ENCODE measurements at places on chromosomes 11 and 22.

DNA sequence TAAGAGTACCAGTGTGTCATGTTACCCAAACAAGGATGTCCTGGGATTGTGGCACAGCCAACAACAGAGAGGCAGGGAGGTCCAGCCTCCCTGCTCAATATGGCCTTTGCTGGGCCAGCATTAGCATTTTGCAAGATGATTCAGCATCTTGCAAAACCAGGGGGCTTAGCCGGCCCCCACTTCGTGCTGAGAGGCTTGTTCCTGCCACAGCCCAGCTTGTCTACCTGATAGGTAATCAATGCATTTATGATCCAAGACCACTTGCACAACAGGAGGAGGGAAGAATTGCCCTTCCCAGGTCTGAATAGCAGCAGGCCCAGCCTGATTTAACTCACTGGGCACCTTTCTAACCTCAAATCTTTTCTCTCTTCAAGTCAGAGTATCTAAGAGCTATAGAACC, 189.0 kb upstream of the SYT13 start:
- no peak for DNase-seq

DNA sequence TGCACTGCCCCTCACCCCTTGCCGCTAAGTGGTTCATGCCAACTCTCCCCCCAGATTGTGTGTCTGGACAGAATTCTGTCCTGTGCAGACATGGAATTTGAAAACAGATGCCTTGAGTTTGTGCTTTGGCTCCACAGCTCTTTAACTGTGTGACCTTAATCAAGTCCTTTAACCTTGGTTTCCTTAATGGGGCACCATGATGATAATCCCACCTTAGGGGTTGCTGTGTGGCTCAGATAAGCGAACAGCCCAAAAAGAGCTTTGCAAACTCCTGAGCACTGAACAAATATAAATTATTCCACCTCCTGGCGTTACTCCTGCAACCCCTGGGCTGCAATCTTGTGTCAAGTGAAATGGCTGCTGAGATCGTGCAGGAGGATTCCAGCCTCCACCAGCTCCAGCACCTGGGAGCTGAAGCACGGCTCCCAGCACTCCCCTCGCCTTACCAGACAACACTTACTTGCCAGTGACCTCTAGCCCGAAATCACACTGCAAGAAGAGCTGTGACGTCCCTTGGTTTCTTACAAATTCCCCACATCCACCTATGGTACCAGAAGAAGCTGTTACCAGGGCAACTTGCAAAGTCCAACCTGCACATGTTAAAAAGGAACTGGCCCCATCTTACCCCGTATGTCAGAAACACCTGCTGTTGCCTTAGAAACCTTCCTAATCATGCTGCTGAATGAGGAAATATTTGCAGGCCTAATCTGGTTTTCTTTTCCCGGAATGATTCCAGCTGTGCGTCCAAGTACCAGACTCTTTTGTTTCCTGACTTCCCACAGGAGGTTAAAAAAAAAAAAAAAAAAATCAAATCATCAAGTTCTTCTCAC, 13.2 kb downstream of the VPS37C start:
- DNase-seq = no peak

- no peak for DNase-seq
These were observed 86.8 kb upstream of the CHORDC1 start for GRCh38 chr11:90309693-90310092.

DNA sequence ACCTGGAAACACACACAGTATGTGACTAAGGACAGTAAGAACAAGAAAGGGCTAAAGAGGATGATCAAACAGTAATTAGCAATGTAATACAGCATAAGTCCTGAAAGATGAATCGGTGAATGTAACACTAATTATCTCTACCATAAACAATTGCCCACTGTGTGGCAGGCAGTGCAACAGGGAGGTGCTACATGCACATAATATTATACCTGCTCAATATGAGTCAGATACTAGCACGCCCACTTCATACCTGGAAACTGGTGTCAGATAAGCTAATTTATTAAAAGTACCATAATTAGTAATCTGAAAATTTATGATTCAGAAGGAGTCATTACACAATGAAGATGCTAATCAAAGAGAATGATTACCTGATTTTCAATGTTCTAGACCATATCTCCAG, 14.9 kb downstream of the CASP12 start:
- DNase-seq = no peak
